Stimulated activated CD4-positive, alpha-beta T cell treated with anti-CD3 and anti-CD28 coated beads, Interleukin-1b, Interleukin-23, amount 100 ng/mL, for 24 hours (primary cell): ENCODE measurements at places on chromosomes 6 and 20.

DNA sequence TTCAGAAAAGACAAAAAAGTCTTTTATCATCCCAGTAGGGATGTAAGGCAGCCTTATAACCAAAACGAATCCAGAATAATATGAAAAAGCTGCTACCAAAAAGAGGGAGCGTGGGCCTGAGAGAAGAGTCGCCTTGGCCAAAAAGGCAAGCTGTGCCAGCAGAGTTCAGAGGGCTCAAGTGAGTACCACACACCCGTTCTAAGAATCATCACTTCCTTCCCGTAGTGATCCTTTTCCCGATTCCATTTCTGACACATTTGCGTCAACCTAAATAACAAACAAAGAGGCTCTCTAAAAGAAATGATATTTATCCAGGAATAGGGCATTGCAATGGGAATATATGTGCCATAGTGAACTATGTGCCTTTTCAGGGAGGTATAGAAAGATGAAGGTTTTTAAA is 3.8 kb upstream of the TMEM181 start:
- no peak for DNase-seq

- DNase-seq, result no peak
Observed at GRCh38 chr6:113997116-113997515, 26.2 kb upstream of the HDAC2 start.

DNA sequence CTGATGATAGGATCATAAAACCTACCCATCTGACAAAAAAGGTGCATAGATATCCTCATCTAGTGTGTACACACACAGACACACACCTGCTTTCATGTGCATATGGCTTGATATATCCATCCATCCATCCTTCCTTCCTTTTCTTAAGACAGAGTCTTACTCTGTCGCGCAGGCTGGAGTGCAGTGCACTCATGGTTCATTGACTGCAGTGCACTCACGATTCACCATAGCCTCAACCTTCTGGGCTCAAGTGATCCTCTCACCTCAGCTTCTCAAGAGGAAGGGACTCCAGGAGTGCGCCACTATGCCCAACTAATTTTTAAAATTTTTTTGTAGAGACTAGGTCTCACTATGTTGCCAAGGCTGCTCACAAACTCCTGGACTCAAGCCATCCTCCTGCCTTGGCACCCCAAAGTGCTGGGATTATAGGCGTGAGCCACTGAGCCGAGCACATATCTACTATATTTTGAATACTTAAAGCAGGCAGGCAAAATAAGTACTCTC is 27.1 kb downstream of the ADNP start:
- no peak for DNase-seq

DNA sequence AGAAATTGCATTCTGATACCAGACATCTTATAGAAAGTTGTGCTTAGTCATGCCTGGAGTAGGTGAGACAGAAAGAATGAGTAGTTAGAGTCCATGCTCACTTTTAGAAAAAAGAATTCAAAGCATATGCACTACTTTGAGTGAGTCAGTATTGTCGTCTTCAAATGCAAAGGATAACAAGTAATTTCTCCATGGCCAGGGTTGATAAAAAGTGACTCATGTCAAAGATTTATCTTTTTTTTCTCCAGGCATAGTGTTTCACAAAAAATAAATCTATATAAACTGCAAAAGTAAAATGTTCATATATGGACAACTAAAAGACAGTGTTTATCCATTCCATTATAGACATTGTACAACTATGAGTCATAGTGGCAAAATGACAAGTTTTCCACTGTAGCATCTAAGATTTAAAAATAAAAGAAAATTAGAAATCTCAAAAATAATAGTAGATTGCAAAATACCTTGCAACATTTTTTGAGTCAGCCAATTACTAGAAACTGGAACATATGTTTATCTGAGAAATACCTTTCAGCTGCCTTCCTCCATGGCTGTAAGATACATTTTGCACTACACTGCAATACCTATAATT is 329.6 kb downstream of the GRIK2 start:
- no peak for DNase-seq

GRCh38 chr6:117075218-117075617 is 190.1 kb upstream of the VGLL2 start:
- DNase-seq, result no peak

DNA sequence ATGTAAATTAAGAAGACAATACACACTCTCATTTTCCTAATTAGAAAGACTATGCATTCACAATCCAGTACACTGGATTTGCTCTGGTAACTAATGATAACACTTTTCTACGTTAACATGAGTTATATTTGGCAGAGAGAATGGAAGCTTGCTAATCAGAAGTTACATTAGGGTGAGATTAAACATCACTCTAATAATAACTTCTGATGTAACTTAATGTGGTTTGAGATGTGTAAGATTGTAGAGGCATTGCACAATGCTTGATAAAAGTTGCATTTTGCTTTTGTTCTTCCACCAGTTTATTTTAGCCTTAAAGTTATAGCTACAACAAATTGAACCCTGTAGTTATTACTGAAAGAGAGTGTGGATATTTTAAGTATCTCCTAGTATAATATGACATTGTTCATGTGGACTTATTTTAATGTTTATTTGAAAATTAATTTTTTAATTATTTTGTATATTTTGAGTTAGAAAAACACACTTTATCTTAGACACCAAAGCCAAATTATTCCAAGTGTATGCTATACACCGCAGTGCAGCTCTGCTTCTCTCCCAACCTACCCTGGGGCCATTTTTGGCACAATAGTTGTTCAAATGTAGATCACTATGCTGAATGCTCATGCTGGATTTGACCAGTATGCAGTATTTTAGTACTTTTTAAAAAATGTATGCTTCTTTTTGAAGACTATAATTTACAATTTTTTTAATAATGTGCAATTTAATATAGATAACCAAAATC is 143.2 kb downstream of the SLC16A10 start:
- DNase-seq, result no peak

- no peak for DNase-seq
Observed at GRCh38 chr6:23003671-23004467, 434.5 kb downstream of the HDGFL1 start.
